ENCODE measurements at places on chromosomes 5 and 9.

GRCh38 chr5:73661753-73662152, 35.8 kb downstream of the ARHGEF28 start:
- DNase-seq, result no peak

DNA sequence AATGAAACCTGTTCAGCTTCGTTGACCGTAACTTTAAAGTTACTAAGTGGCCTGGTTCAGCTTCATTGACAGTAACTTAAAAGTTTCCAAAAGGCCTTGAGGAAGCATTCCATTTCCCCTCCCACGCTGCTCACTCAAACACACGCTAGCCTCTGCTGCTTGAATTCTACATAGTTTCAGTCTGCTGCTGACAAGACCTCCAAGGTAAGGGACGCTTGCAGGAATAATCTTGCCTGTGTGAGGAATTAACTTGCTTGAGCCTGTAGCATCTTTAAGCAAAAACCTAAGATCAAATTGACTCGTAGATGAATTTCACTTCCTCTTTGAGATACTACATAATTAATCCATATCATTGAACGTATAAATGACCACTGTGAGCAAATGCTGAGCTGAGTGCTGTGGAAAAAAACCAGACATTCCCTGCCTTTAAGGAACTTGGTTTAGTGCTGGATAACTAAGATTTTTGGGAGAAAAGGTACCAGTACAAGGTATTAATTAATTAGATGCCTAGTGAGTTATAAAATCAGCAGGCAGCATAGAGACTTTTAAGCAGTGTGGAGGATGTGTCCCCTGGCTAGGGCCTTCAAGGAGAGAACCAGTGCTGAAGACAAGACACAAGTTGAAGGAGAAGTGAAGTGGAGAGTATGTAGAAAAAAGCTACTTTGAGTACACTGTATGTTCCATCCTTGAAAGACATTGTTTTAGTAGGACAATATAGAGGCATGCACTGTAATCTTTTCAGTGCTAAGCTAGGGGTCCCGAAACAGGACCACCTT, 39.2 kb downstream of the GRAMD2B start:
- no peak for DNase-seq

- no peak for DNase-seq
Observed at GRCh38 chr5:170757182-170757601, 26.3 kb upstream of the GABRP start.

DNA sequence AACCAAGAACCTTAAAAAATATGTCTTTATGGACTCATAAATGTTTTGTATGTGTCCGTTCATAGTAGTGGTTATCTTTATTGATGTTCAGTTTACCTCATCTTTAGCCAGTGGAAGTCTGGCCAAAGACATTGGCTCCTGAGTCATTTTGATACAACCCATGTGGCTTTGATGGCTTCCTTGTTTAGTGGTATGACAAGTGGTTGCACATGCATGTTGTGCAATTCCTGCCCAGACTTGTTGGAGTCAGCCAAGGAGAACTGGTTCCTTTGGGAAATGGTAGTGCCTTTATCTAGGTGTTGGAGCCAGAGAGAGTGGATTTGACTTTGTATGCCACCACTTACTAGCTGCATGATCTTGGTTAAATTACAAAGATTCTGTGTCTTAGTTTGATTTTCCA, 94.3 kb downstream of the RPS23 start:
- no peak for DNase-seq

DNA sequence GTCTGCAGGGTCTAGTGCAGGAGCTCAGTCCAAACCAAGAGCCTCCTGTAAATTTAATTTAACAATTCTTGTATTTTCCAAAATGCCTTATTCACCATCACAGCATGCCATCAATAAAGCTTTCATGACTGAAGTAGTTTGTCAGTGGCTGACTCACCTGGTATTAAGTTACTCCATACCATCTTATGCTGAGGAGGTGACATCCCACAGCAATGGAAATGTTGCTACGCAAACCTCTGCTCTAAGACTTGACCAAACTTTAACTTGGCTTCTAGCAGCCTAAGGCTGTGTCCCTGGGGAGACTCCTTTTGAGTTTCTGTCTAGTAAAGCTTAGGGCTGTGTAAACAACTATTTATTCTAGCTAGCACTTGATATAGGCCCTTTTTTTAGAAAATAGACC, 1231.3 kb upstream of the CDH18 start:
- DNase-seq, result no peak

GRCh38 chr5:33439905-33440481, 772 bp upstream of the TARS1 start:
- DNase-seq, result no peak

- no peak for DNase-seq
Observed at GRCh38 chr9:35679091-35679490, 5.4 kb downstream of the CA9 start.

GRCh38 chr5:135255461-135256178, 143.4 kb downstream of the MACROH2A1 start:
- no peak for DNase-seq

DNA sequence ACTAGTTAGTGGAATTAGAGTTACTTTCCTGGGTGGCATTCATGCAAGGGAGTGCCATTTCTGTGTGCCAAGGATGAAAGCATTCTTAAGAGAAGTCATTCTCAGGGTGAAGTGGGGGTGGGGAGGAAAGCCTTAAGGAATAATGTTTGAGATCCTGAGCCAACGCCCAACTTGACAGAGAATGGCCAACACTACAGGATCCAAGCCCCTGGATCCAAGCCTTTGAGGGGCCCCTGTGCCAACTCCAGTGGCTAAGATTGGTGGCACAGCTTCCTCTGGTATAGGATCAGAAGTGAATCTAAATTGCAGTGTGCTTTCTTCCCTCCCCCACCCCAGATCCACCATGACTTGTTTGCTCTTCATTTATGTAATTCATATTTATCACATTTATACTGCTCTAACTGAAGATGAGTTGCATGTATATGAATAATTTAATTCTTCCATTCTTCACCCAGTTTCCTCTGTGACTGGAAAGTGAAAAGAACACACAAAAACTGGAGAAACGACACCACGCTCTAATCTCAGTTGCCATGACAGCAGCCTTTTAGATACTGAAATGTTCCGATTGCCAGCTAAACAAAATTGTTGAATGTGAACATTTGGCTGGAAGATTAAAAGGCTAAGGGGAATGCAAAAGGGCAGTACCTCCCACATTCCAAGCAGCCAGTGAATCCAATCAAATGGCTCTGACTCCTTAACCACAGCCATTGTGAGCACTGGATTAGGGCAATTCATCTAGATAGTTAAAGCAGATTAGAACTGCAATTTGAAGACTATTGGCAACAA, 4.5 kb downstream of the ZNF608 start:
- DNase-seq, result no peak

GRCh38 chr5:1520791-1521453, 2.8 kb downstream of the LPCAT1 start:
- no peak for DNase-seq

DNA sequence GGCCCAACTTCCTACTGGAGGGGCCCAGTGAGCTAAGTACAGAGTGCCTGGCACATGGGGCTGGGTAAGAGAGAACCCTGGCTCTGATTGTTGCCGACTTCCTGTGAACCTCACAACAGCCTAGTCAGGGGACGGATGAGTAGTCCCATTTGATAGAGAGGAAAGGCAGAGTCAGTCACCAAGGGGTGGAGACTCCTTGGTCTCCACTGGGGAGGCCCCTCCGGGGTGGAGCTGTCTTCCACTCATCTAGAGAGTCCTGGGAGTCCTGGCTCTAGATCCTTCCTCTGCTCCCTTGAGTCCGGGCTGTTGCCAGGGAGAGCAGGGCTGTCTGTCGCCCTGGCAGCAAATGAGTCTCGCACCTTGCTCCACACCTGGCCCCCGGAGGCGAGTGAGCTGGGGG, 8.0 kb downstream of the GRK6 start:
- no peak for DNase-seq

DNA sequence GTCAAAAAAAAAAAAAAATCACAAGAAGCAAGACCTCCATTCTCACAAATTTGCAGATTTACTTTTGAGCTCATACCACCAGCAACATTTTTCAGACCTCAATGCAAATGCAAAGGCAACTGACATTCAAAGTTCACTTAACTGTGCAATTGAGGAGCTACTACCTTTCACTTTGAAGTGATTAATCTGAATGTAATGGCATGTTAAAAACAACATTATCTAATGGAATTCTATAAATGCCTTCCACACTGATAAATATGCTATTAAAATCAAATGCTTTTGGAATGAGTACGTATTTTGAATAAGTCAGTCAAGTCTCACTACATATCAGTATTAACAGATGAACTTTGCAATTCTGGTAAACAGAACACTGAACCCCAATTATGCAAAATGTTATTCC, 32.3 kb downstream of the UBQLN1 start:
- no peak for DNase-seq

GRCh38 chr5:139459451-139459934, 3.0 kb downstream of the ECSCR start:
- DNase-seq, result peak; percentile 46

DNA sequence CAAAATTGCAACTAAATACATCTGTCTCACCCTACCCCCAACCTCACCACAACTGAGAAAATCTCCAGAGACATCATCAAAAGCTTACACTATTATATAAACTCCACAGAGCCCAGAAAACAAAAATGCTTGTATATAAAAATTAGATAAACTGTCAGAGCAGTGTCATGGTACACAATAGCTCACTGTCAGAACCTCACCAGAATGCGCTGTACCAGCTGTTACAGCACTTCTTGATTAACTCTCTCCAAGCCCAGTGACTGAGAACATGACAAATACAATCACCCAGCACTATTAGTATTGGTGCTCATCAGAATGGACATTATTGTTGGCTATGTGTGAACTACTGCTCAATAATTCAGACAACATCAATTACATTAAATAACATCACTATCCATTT, 65.7 kb downstream of the ZDHHC21 start:
- no peak for DNase-seq

GRCh38 chr5:138542956-138543729, at the start of gene ETF1:
TSS of gene ETF1 (minus strand) at chr5:138543236. CDS start at chr5:138542918, 318 bp downstream.
- peak; percentile 99 for DNase-seq

GRCh38 chr5:169299191-169299662, 1.7 kb downstream of the SLIT3 start:
- DNase-seq, result no peak

- no peak for DNase-seq
Observed at GRCh38 chr9:127761061-127761460, 17.4 kb downstream of the SH2D3C start.

DNA sequence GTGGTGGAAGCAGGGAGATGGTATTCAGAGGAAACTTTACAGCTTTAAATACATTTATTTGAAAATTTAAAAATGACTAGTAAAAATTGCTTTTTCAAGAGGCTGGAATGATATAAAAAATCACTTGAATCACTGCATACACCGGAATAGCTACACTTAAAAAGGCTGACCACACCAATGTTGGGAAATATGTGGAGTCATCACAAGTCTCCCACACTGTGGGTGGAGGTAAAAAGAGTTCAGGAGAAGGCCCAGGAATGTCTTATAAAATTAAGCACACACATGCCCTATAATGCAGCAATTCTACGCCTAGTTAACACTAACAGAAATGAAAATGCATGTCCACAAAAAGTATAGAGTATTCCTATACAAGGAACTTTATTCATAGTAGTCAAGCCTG, 198.1 kb downstream of the ROR2 start:
- no peak for DNase-seq

DNA sequence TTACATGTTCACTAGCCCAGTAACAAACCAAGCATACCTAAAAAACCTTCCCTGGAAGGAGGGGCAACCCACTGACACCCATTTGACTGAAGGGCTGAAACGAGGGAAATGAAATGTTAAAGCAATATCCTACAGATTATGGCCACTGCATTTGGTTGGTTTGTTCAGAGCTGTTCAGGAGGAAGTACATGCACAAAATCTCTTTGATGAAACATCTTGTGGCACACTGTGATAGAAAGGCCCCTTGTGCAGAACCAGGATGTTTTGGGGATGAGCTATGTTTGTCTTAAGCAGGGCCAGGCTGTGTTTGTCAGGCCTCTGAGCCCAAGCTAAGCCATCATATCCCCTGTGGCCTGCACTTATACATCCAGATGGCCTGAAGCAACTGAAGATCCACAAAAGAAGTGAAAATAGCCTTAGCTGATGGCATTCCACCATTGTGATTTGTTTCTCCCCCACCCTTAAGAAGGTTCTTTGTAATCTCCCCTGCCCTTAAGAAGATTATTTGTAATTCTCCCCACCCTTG, 467.3 kb upstream of the PIK3R1 start:
- DNase-seq, result no peak

GRCh38 chr5:64587370-64587769, 81.6 kb downstream of the RGS7BP start:
- DNase-seq, result no peak

- no peak for DNase-seq
Observed at GRCh38 chr9:136521537-136521936, 24.3 kb downstream of the NOTCH1 start.

GRCh38 chr5:133149345-133149744, 97.5 kb downstream of the HSPA4 start:
- no peak for DNase-seq

- no peak for DNase-seq
Observed at GRCh38 chr5:33272288-33272687, 168.5 kb upstream of the TARS1 start.

GRCh38 chr5:177132136-177133095, 1.2 kb upstream of the NSD1 start:
- no peak for DNase-seq

DNA sequence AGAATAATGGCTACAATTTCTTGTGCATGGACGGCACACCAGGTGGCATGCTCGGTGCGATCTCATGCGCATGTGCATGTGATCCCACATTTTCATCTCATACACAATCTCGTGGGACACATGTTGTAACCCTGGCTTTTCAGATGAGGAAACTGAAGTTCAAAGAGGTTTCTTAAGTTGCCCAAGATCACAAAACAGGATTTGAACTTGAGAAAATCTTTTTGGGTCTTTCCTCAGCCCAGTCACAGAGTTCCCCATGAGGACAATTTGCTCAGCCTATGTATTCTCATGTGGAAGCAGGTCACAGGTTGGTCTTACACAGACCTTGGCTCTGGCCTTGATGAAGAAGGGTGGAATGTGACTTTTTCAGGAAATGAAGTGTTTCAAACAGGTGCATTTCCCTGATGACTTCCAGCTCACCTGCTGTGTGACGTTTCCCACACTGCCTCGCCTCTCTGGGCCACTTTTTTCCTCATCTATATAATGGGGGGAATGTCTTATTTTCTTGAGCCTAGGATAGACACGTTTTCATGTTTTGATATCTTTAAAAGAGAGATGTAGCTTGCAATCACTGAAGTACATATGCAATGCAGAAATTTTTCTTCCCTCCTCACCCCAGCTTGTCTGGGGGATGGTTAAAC, 7.1 kb upstream of the ORM1 start:
- DNase-seq, result no peak

GRCh38 chr5:14773588-14773987, 98.0 kb downstream of the ANKH start:
- DNase-seq, result no peak

GRCh38 chr5:60183881-60184280, 290.4 kb upstream of the PDE4D start:
- DNase-seq, result no peak

DNA sequence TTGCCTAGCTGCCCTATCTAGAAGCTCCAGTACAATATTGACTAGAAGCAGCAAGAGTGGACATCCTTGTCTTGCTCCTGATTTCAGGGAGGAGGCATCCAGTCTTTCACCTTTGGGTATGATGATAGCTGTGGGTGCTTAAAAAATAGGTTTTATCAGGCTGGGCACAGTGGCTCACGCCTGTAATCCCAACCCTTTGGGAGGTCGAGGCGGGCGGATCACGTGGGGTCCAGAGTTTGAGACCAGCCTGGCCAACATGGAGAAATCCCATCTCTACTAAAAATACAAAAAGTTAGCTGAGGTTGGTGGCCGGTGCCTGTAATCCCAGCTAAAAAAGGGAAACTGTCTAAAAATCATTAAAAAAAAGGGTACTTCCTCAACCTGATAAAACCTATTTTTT, 2.0 kb upstream of the CAMSAP1 start:
- DNase-seq, result no peak

All from activated T-cell treated with anti-CD3 and anti-CD28 coated beads for 48 hours (primary cell).